CD4-positive, alpha-beta T cell treated with Interleukin-1 beta for 1 hour (primary cell): ENCODE measurements at places on chromosomes 2 and 18.

- no peak for DNase-seq
Observed at GRCh38 chr2:233061591-233062450, 1.7 kb downstream of the INPP5D start.

GRCh38 chr2:11406267-11406957, 59.5 kb downstream of the E2F6 start:
- DNase-seq: no peak

GRCh38 chr2:111659361-111660333, 224.3 kb downstream of the ANAPC1 start:
- DNase-seq: no peak

DNA sequence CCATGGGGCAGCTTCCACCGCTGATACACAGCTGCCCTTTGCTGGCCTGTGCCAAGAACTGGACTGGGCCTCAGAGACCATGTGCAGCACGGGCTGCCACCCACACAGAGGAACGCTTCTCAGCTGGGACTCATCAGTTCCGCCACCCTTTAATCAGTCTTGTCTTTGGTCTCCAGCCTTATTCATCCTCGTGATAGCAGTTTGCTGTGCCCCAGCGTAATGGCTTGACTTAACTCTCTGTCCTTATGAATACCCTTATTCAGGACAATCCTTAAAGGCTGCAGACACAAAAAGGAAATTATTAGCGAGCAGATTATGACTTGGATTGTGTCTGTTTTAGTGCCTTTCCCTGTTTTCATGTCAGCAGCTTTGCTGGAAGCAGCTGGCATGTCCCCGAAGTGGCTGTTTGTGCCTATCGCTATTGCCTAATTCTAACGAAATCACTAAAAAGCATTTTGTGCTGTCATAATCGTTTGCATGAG, 108.9 kb upstream of the DAPL1 start:
- DNase-seq: no peak

DNA sequence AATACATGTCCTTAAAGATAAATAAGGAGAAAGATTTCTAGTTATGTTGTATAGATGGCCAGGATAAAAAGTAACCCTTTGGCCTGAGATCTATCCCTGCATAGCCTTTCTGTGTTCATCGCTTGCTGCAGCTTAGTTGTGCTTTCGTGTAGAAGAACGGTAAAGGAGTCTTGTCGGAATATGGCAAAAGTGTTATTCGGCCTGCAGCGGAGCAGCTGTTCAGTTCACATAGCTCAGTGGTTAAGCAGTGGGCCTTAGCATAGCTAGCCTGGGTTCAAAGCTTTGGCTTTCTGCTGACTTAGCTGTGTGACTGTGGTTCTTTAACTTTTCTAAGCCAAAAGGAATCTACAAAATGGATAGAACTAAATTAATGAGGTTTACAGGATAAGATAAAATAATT, 55.4 kb downstream of the MALT1 start:
- DNase-seq: no peak

DNA sequence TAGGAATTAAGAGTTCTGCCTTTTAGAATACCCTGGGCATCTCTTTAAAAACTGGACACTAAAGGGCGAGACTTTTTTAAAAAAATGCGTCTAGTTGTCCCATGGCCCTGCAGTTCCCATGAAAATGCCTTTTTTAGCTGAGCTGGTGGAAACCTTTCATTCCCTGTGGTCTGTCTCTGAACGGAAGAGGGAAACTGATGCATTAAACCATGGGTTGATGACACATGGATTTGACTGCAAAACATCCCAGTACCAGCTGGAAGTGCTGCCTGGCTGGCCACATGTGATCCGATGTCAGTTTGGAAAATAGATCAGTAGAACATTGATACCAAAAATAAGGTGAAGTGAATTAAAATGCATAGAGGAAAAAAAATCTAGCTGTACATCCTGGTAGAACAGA, 129.2 kb downstream of the MYO1B start:
- DNase-seq: no peak

DNA sequence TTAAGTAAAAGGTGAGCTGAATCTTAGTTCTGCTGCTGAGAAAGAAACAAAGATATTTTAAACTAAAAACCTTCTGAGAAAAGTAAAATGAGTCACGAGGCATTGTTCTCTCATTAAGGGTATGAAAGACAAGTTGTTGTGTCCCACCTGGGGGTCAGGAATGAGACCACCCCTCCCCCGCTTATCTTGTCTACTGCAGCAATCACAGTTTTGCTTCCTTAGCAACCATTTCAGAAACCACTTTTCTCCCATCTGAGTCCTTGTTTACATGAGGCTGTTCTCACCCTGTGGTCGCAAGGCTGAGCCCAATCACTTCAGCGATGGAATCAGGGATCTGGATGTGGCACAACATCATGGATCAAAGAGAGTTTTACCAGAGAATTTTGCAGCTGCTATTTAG, 377.6 kb upstream of the NETO1 start:
- no peak for DNase-seq

DNA sequence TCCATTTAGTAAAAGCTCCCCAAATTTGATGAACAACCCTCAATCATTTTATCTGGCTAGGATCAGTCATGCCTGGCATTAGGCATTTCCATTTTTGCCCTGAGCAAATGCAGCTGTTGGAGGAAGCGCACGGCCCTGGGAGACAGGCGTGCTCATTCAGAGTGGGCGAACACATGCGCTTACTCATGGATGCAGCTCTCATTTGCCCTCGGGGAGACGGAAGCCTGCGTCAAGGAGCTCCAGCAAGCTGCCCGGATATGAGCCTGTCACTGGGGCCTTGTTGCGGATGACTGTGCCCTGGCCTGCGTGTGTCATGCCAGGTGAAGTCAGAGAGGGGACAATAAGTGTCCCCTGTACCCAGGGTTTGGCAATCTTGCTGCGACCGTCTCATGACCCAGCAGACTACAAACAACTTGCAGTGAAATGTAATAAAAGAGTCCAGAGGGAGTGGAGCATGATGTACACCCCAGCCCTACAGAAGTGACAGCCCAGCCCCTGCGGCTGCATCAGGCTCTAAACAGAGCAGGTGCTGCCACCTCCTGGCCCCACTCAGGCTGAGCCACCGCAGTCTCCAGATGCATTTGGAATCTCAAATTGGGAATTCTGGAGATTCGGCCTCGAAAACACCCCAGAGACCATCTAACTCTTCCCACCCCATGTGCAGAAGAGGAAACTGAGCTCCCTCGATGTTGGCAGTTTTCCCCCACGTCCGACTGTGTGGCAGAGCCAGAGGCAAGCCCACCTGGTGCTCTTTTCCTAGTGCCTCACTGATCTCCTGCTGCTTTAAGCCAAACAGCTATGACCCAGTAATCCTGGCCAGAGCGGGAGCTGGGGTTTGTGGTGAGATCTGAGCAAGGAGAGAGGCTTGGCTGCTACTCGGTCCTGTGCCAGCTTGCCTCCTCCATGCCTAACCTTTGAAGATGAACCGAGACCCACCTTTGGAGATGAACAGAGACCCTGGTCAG, 105.0 kb upstream of the ALK start:
- no peak for DNase-seq

- no peak for DNase-seq
Observed at GRCh38 chr2:170163411-170164065, 14.4 kb upstream of the MYO3B start.

GRCh38 chr2:27264253-27264752, 1.5 kb upstream of the SLC30A3 start:
- no peak for DNase-seq

GRCh38 chr18:38750751-38751150, 1185.2 kb upstream of the CELF4 start:
- no peak for DNase-seq

- DNase-seq: peak; percentile 97
Observed at GRCh38 chr18:56650944-56651770, at the start of gene WDR7. Gene WDR7 (plus strand): TSS chr18:56651359. CDS start chr18:56672516, 21,157 bp downstream.

GRCh38 chr2:10053351-10053750, 10.0 kb downstream of the KLF11 start:
- no peak for DNase-seq

DNA sequence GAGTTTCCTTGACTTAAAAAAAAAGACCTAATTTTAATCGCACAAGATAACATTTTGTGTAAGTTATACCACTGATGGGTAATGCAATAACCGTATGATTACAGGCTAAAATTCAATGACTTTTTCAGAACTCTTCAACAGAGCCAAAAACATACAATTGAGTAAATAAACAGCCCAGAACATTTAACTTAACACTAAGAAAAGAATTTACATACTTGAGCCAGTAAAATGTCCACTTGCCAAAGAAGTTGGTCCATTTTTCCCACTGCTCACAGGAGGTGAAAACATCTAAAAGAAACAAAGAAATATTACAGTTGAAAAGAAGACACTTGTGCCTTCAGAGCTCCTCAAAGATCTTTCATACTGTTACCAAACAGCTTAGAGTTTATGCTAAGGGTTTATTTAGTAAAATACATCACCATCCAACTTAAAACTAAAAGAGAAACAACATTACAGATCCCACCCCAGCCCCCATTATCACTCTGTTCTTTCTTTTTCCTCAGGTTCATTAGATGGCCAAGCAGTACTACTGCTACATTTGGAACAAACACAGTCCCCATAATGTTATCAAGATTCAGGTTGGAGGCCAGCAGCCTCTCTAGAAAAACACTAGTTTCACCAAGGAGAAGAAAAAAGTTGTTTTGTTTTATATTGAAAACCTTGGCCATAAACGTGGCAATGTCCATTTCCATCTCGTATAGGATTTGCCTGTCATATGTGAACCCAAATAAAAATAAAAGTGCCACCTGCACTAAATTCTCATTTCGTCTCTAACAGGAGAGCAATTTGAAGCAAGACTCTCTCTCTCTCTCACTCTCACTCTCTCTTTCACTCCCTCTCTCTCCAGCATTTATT, 2.7 kb downstream of the TCF4 start:
- no peak for DNase-seq

- no peak for DNase-seq
Observed at GRCh38 chr2:144224472-144224871, 295.4 kb downstream of the ZEB2 start.

GRCh38 chr2:25881764-25882163, 3.5 kb upstream of the ASXL2 start:
- no peak for DNase-seq

- no peak for DNase-seq
Observed at GRCh38 chr2:117980783-117981676, 32.8 kb downstream of the CCDC93 start.

- no peak for DNase-seq
Observed at GRCh38 chr2:41989501-41990180, 58.2 kb upstream of the PKDCC start.

- DNase-seq: no peak
Observed at GRCh38 chr2:239181074-239181902, 219.5 kb downstream of the HDAC4 start.

GRCh38 chr2:163044114-163044513, 205.5 kb upstream of the KCNH7 start:
- DNase-seq: no peak

GRCh38 chr18:48194591-48195181, 214.5 kb downstream of the ZBTB7C start:
- DNase-seq: no peak

- DNase-seq: no peak
Observed at GRCh38 chr2:83972128-83972527, 487.0 kb downstream of the SUCLG1 start.

GRCh38 chr2:83103613-83104012, 1355.5 kb downstream of the SUCLG1 start:
- no peak for DNase-seq

- peak; percentile 11 for DNase-seq
Observed at GRCh38 chr2:16716024-16716423, 50.4 kb upstream of the CYRIA start.

- DNase-seq: no peak
Observed at GRCh38 chr2:202769201-202769600, 102.4 kb downstream of the ICA1L start.

- DNase-seq: no peak
Observed at GRCh38 chr2:168060986-168061750, 186.2 kb downstream of the STK39 start.

DNA sequence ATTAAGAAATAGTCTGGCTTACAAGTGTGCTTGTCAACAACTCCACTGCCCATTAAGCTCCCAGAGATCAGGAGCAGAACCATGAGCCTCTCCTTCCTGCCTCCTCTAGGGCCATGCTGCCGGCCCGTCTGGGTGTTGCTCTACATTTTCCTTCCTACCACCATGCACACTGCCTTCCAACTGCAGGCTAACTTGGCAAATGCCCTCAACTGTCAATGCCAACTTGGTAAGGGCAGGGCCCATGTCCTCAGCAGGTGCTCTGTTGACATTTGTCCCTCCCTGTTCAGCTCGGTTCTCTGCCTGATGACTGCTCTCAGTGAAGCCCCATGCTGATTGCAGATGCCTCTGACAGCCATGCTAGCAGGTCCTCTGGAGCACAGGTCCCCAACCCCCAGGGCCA, 345.2 kb downstream of the ALK start:
- no peak for DNase-seq

GRCh38 chr18:70368903-70369302, 80.1 kb downstream of the SOCS6 start:
- no peak for DNase-seq

DNA sequence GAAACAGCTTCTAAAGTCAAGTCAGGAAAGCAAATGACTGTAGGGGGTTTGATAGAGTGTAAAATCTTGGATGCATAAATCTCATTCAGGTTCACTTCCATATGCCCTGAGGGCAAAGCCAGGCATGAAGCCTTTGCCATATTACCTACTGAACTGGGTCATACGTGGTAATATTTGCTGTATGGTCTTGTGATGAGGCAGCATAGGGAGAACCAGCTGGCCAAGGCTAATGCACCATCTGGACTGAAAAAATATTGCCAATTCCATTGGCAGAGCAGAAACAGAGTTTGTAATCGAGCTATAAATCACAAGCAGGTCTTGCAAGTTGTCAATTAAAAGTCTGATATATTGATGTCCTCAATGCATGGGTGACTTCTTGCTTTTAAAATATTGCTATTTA, 243.8 kb downstream of the ERBB4 start:
- no peak for DNase-seq

DNA sequence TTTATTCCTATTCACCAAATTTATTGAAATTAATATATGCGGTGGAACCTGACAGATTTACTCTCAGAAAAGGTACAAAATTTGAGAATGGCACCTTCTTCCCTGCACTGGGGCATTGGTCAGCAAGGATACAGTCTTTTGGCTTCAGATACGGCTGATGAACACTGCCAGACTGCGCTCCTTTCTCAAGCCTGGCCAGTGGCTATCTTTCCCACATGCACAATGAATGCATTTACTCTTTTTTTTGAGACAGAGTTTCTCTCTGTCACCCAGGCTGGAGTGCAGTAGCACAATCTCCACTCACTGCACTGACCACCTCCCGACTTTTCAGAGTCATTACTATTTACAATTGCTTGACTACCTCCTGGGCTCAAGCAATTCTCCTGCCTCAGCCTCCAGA, 61.6 kb downstream of the MOB4 start:
- DNase-seq: no peak
